ENCODE measurements at places on chromosomes 7 and 10. TPM values are rescaled to one million over a fixed set of nuclear protein-coding genes. Genes with fewer than 3 reads are reported as not detected.

- no peaks in the 10 kb centered on the region for H3K36me3 ChIP-seq
- H3K27me3 ChIP-seq = no peaks in the 10 kb centered on the region
- H3K4me3 ChIP-seq = no peak overlapping the region
- peaks cover 2% of the 10 kb centered on the region for H3K4me1 ChIP-seq
These were observed 205.8 kb downstream of the CCSER2 start for GRCh38 chr10:84534168-84534567.

DNA sequence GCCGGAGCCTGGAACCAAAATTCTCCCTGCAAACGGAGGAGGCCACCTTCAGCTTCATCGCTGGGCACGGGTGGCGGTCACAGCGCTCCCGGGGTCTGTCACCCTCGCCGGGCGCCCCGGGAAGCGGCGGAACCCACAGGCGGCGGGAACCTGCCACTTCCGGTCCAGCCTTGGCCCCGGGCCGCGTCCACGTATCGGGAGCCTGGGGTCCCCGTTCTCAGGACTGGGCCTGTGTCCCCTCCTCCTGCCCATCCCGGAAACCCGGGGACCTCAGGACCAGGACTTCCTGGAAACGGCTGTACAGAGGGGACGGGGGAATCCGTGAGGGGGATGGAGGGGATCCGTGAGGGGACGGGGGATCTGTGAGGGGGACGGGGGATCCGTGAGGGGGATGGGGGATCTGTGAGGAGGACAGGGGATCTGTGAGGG, 25.4 kb downstream of the PDGFA start:
- no peaks in the 10 kb centered on the region for H3K27me3 ChIP-seq
- no peaks in the 10 kb centered on the region for H3K36me3 ChIP-seq
- DNase-seq = peak; percentile 33
- H3K4me1 ChIP-seq = no peaks in the 10 kb centered on the region

DNA sequence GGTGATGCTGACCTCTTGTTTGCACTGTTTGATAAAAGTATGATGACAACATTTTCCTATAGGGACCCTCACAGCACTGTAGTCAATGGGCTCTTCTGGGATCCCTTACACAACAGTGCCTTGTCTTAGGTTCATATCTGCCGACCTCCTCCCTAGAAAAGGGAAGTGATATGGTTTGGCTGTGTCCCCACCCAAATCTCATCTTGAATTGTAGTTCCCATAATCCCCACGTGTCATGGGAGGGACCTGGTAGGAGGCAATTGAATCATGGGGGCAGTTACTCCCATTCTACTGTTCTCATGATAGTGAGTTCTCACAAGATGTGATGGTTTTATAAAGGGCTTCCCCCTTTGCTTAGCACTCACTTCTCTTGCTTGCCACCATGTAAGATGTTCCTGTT, 23.1 kb downstream of the ZC3HAV1 start:
- no peak for DNase-seq
- no peaks in the 10 kb centered on the region for H3K27me3 ChIP-seq
- H3K4me1 ChIP-seq = peaks cover 32% of the 10 kb centered on the region
- H3K36me3 ChIP-seq = peaks cover 67% of the 10 kb centered on the region
- no peak overlapping the region for H3K4me3 ChIP-seq
- H3K27ac ChIP-seq = no peak overlapping the region

GRCh38 chr10:126222736-126223511, 165.4 kb downstream of the ADAM12 start:
- H3K4me1 ChIP-seq = no peaks in the 10 kb centered on the region
- H3K27ac ChIP-seq = no peak overlapping the region
- H3K27me3 ChIP-seq = no peaks in the 10 kb centered on the region
- DNase-seq = no peak
- H3K4me3 ChIP-seq = no peak overlapping the region

DNA sequence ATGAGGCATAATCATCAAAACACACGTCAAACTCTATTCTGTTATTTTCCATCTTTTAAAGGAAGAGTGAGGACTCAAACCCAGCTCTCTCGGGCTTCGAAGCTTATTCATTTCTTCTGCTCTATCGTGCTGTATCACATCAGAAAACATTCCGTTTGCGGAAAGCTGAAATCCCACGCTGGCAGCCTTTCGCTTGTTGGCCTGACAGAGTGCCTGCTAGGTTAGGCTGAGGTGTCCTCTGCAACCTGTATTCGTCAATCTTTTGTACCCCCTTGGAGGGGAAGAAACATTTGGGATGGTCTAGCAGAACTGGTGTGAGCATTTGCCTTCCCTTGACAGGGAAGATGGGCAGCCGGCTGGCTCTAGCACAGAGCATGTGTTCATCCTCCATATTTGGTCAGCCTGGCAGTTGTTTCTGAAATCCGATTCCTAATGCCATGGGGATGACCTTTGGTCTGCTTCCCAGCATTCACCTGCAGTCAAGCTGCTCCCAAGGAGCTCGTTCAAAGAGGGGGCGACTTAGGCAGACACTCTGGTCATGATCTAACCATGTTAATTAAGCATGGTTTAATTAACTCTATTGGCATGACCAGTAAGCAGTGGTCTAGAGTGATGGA, 55.2 kb downstream of the TACC2 start:
- H3K4me3 ChIP-seq = no peak overlapping the region
- DNase-seq = no peak
- no peaks in the 10 kb centered on the region for H3K4me1 ChIP-seq
- no peak overlapping the region for H3K27ac ChIP-seq
- H3K27me3 ChIP-seq = no peaks in the 10 kb centered on the region

Gene SLF2
- 35.4 TPM for total RNA-seq

Gene NPY
- not detected for total RNA-seq

Gene TMEM60
- total RNA-seq = 3.9 TPM

Gene CTAGE6
- 0.16 TPM for total RNA-seq

Gene LIPJ
- total RNA-seq = not detected

Gene SPDYE5
- total RNA-seq = not detected

Gene GJD4
- total RNA-seq = not detected

Measured in natural killer cell (primary cell).